ENCODE measurements at places on chromosomes 7 and 10.
A peak's percentile ranks its signal among the peaks of the same experiment; 100 is the strongest.

GRCh38 chr7:99379043-99379577, 4.6 kb downstream of the ARPC1B start:
- DNase-seq: peak; percentile 54

- no peak for DNase-seq
Observed at GRCh38 chr7:3486841-3487240, 185.8 kb downstream of the SDK1 start.

DNA sequence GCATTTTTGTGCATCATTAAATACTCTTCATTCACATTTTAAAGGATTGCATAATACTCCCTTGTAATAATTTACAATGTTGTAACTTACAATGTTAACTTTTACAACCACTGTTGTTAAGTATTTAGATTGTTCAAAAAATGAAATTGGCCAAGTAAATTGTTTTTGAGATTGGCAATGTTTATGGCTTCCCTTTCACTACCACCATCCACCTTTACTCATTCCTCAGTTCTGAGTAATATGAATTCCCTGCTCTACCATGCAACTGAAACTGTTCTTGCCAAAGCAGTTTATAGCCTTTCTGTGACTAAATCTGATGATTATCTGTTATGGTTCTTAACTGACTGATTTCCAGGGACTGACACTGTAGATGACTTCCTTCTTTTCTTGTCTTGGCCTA, 80.5 kb upstream of the TMEM106B start:
- no peak for DNase-seq

GRCh38 chr7:32888505-32888904, 3.1 kb downstream of the KBTBD2 start:
- DNase-seq: no peak

- DNase-seq: no peak
Observed at GRCh38 chr7:47622946-47623640, 41.2 kb upstream of the TNS3 start.

- DNase-seq: no peak
Observed at GRCh38 chr10:132572545-132572937, 35.0 kb downstream of the INPP5A start.

DNA sequence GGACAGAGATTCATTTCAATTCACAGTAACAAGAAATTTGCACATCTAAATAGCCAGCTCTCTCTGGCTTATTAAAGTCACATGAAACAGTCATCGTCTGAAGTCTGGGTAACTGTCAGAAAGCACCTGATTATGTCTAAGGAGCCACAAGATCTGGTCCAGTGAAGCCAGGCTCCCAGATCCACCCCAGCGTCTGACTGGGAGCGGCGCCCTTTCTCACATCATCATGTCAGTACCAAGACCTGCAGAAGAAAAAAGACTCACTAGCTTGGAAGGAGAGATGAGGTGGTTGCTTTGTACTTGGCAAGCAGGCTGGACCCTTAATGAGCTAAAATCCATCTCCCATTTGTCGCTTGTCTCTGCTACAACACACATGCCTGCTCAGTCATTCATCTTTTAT, 58.4 kb downstream of the VOPP1 start:
- no peak for DNase-seq

GRCh38 chr7:44936322-44936721, 42.5 kb downstream of the MYO1G start:
- DNase-seq: no peak

DNA sequence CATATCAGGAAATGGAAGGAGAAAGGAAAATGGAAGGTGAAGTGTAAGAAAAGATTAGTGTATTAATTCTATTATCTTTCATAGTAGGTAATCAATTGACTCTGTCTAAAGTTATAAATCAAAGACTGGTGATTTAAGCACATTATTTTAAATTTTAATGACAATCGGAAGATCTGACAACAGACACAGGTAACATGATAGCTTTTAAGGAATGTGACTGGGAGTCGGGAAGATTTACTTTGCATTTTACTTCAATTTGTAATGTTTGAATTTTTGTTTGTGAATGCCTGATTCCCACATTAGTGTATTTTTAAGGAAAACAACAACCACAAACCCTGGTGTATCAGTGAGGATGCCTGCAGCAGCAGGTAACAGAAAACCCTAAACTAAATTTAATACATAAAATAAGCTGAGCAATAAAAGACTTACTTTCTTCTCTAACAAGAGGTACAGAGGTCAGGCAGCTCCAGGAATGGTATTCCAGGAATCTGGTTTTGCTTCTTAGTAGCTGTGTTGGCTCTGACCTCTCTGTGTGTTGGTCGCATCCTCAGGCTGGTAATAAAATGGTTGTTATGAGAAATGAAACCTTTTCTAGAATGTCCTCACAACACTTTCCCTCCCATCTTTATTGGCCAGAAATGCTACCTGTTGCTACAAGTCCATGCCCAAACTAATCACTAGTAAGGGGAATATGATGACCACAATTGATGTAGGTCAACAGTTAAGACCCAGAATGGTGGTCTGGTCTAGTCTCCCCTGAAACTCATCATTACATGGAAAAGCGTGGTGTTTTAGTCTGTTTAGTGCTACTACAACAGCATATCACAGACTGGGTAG, 12.2 kb downstream of the DNAJB9 start:
- DNase-seq: no peak

GRCh38 chr7:66952343-66953043, 31.5 kb downstream of the TMEM248 start:
- DNase-seq: no peak

- no peak for DNase-seq
Observed at GRCh38 chr7:156545979-156546378, 94.6 kb upstream of the RNF32 start.

Measured in liver (tissue), 10 donors.